ENCODE measurements at places on chromosomes 12 and 14. TPM values are rescaled to one million over a fixed set of nuclear protein-coding genes. Genes with fewer than 3 reads are reported as not detected.

SSTR1 gene
- total RNA-seq = 1.0 TPM

USP44 gene
- 1.6 TPM for total RNA-seq

CD69 gene
- total RNA-seq = 8.4 TPM

EID3 gene
- 8.6 TPM for total RNA-seq

TAS2R30 gene
- 8.6 TPM for total RNA-seq

PRB2 gene
- total RNA-seq = not detected
